ENCODE measurements at places on chromosomes 2 and 18. TPM values are rescaled to one million over a fixed set of nuclear protein-coding genes. Genes with fewer than 3 reads are reported as not detected.

NGEF gene
- 16.4 TPM for total RNA-seq

EFR3B gene
- not detected for total RNA-seq

DNA sequence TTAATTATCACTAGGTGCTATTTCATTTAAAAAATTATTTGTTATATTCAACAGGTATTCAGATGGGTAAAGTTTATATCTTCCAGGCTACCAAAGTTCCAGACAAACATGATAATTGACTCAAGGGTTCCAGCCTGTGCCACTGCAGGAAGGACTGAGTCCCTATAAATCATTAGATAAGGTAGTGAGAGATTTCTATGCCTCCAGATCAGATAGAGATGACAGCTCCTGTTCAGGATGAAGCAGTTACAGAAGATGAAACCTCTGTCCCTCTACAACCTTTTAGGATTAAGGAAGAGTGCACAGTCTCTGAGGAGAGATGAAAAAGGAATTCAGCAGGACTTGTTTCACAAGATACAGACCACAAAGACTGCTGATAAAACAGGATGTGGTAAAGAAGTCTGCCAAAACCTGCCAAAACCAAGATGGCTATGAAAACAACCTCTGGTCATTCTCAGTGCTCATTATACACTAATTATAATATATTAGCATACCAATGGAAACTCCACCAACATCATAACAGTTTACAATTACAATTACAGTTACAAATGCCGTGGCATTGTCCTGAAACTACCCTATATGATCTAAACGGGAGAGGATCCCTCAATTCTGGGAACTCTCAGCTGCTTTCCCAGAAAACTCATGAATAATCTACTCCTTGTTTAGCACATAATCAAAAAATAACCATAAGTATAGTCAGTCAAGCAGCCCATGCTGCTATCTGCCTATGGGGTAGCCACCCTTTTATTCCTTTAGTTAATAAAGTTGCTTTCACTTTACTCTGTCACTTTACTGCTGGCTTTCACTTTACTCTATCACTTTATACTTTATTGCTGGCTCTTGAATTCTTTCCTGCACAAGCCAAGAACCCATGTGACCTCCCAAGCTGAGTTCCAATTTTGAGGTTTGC lies 288.5 kb downstream of the PDE11A start:
- H3K36me3 ChIP-seq: no peaks in the 10 kb centered on the region
- DNase-seq: no peak
- H3K27ac ChIP-seq: no peak overlapping the region
- H3K4me3 ChIP-seq: no peak overlapping the region
- H3K4me1 ChIP-seq: no peaks in the 10 kb centered on the region

DNA sequence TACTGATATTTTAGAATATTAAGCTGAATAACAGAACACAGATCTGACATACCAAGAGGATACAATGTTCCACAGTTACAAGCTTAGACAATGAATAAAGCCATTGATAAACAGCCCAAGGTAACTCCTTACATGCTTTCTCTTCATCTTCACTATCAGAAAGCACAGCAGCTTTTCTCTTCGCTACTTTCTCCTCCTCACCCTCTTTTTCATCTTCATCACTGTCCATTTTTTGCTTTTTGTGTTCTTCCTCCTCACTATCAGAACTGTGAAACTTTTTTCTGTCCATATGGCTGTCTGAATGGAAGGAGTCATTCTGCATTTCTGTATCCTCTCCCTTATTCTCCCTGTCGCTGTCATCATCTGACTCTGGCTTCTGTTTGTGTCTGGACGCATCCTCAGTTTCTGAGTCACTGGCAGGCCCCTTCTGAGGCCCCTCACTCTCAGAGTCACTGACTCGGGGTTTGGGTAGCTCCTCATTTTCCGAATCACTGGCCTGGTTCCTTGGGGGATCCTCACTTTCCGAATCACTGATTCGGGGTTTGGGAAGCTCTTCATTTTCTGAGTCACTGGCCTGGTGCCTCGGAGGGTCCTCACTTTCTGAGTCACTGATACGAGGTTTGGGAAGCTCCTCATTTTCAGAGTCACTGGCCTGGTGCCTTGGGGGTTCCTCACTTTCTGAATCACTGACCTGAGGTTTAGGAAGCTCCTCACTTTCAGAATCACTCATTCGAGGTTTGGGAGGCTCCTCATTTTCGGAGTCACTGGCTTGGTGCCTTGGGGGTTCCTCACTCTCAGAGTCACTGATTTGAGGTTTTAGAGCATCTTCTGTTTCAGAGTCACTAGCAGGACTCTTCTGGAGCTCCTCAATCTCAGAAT lies 21.5 kb downstream of the IWS1 start:
- H3K4me1 ChIP-seq: no peaks in the 10 kb centered on the region
- DNase-seq: no peak
- H3K36me3 ChIP-seq: peaks cover 59% of the 10 kb centered on the region
- H3K27me3 ChIP-seq: no peaks in the 10 kb centered on the region

DNA sequence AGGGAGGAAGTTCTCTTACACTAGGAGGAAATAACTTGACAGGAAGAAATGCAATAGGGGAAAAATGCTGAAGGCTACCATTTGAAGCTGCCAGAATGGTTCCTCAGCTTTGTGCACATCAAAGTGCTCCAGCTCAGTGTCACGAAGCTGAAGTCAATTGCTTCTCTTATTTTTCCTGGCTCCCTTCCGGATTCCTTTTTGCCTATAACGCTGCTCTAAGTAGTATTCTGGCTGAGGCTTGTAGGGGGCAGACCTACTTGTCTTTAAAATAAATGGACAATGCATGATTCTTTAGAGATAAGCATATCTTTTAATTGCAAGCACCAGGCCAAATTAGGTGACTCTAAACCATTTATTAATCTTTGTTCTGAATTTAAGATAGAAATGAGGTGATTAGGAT lies 60.3 kb upstream of the SCN1A start:
- H3K27ac ChIP-seq: no peak overlapping the region
- H3K4me3 ChIP-seq: no peak overlapping the region
- no peak for DNase-seq
- no peaks in the 10 kb centered on the region for H3K4me1 ChIP-seq

DNA sequence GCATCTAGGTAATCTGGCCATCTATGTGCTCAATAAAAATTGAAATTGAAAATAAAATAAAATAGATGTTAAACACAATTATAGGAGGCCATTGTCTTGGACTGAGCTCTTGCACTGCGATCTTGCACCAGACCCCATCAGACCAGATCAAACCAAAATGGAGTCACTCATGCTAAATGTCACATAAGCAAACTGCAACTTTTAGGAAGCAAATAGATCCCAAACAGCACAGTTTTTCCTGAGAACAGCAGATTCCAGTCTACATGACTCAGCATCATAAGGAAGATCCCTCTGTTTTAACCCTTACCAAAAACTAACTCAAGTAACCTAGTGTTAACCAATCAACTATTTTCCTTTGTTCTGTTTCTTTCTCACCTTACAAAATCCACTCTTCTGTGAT lies 57.7 kb upstream of the LRP1B start:
- no peak overlapping the region for H3K27ac ChIP-seq
- DNase-seq: no peak
- no peaks in the 10 kb centered on the region for H3K36me3 ChIP-seq
- no peaks in the 10 kb centered on the region for H3K4me1 ChIP-seq

DNA sequence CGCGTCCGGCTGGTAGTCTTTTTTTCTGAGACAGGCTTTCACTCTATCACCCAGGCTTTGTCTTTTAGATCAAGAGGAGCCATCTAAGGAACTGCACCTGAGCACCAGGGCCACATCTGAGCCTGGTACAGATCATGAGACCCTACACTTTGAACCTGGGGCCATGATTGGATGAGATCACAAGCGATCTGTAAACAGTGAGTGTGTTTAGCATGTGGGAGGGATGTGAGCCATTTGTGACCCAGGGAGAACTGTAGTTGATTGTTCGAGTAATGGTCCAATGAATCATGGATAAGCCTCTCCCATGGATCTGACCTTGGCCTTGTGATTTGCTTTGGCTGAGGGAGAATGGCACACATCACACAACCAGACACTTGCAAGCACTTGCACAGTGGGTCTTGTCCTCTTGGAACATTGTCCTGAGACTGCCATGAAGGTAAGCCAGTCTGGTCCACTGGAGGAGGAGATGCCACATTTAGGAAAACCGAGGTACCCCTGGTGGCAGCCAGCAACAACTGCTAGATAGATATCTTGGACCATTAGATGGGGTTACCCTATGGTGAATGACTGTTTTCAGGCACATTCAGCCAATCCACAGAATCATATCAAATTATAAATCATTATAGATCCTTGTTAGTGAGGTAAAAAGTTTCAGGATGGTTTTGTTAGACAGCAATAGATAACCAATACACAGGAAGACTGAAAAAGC lies 19.5 kb upstream of the DTNB start:
- H3K4me3 ChIP-seq: no peak overlapping the region
- H3K27me3 ChIP-seq: no peaks in the 10 kb centered on the region
- no peak overlapping the region for H3K27ac ChIP-seq
- H3K4me1 ChIP-seq: no peaks in the 10 kb centered on the region
- H3K36me3 ChIP-seq: no peaks in the 10 kb centered on the region
- DNase-seq: no peak

DNA sequence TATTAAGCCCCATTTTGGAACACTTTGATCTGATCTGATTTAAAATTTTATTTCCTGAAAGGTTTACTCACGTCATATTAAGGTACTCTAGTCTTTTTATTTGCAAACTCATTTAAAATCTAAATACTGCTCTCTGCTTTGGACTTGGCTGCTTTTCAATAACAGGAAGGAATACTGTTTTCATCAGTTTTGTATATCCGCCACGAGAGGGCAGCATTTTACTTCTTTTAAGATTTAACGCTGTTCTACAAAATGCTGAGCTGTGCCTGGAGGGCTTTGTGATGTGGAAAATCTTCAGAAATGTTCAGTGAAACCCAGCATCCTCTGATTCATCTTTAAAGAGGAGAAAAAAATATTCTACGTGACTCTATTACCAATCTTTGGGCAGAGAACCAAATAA lies 37.5 kb upstream of the SLC38A11 start:
- DNase-seq: no peak
- no peaks in the 10 kb centered on the region for H3K27me3 ChIP-seq
- no peak overlapping the region for H3K27ac ChIP-seq
- no peaks in the 10 kb centered on the region for H3K4me1 ChIP-seq
- no peak overlapping the region for H3K4me3 ChIP-seq
- H3K36me3 ChIP-seq: no peaks in the 10 kb centered on the region

DNA sequence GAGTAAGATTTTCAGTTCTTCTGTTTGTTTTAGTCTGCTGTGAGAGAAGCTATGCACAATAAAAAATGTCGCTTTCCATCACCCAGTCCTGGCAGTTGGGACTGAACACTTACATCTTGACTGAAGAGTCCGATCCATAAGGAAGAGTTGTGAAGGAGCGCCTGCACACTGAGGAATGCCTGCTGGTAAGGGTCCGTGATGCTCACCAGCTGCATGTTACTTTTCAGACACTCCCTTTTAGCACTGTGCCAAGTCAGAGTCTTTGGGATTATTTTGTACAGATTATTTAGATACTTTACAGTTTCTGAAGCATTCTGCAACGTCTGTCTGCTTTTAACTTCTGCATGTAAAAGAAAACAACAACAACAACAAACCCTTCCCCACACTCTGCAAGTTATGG lies 42.6 kb upstream of the CD302 start:
- no peak overlapping the region for H3K4me3 ChIP-seq
- H3K4me1 ChIP-seq: no peaks in the 10 kb centered on the region
- no peaks in the 10 kb centered on the region for H3K27me3 ChIP-seq
- H3K36me3 ChIP-seq: no peaks in the 10 kb centered on the region

- H3K27me3 ChIP-seq: no peaks in the 10 kb centered on the region
- H3K36me3 ChIP-seq: no peaks in the 10 kb centered on the region
- no peaks in the 10 kb centered on the region for H3K4me1 ChIP-seq
- H3K4me3 ChIP-seq: no peak overlapping the region
- no peak for DNase-seq
Measured at GRCh38 chr2:23469142-23469540, 84.2 kb downstream of the KLHL29 start.

DNA sequence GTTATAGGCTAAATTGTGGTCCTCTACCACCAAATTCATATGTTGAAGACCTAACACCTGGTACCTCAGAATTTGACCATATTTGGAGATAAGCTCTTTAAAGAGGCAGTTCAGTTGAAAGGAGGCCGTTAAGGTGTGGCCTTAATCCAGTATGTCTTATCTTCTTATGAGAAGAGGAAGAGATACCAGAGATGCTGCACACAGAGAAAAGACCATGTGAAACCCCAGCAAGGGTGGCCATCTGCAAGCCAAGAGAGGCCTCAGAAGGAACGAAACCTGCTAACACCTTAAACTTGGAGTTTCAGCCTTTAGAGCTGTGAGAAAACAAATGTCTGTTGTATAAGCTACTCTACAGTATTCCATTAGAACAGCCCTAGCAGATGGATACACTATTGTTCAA lies 528.1 kb upstream of the DCC start:
- no peak for DNase-seq
- no peaks in the 10 kb centered on the region for H3K27me3 ChIP-seq
- no peaks in the 10 kb centered on the region for H3K36me3 ChIP-seq

DNA sequence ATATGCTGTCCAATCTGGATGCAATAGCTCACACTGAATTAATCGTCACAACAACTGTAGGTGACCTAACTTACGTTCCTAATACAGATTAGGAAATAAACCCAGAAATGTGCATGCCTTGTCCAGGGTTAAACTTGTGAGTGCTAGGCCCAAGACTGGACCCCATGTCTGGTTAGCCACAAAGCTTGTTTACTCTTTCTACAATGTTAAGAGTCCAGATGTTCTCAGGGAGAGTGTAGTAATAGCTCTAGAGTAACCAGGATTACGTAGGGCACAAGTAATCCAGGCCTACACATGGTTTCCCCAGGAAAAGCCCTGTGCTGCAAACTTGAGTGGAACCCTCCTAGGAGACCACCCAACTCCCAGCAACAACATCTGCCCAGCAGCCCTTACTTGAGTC lies 26.2 kb downstream of the TRIB2 start:
- no peaks in the 10 kb centered on the region for H3K4me1 ChIP-seq
- no peak overlapping the region for H3K27ac ChIP-seq
- DNase-seq: no peak
- no peaks in the 10 kb centered on the region for H3K27me3 ChIP-seq

GRCh38 chr2:72859831-72860262 lies 27.4 kb upstream of the SPR start:
- no peaks in the 10 kb centered on the region for H3K4me1 ChIP-seq
- no peak overlapping the region for H3K27ac ChIP-seq
- no peaks in the 10 kb centered on the region for H3K27me3 ChIP-seq

DNA sequence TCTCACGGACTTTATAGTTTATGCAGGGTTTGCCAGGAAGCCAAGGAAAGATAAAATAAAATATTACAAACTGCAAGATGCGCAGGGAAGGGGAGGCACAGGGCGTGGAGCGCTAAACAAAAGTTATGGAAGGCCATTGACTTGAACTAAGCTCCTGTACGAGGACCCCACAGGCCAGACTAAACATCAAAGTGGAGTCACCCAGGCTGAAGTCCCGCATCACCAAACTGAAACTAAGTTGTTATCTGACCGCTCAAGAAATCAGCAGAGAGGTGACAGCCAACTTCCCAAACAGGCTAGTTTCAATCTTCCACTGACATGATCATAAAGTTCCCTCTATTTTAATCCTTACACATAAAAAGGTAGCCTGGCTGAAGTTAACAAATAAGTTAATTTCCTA lies 90.5 kb upstream of the YWHAQ start:
- H3K27me3 ChIP-seq: no peaks in the 10 kb centered on the region
- H3K36me3 ChIP-seq: no peaks in the 10 kb centered on the region
- no peak overlapping the region for H3K4me3 ChIP-seq
- H3K4me1 ChIP-seq: no peaks in the 10 kb centered on the region
- DNase-seq: no peak
- H3K27ac ChIP-seq: no peak overlapping the region
